Right hindlimb (tissue), 1 donor: ENCODE measurements at places on chromosomes 4 and X.
A peak's percentile ranks its signal among the peaks of the same experiment; 100 is the strongest.

GRCh38 chr4:139142087-139142486 lies 34.9 kb downstream of the ELF2 start:
- no peak for DNase-seq

DNA sequence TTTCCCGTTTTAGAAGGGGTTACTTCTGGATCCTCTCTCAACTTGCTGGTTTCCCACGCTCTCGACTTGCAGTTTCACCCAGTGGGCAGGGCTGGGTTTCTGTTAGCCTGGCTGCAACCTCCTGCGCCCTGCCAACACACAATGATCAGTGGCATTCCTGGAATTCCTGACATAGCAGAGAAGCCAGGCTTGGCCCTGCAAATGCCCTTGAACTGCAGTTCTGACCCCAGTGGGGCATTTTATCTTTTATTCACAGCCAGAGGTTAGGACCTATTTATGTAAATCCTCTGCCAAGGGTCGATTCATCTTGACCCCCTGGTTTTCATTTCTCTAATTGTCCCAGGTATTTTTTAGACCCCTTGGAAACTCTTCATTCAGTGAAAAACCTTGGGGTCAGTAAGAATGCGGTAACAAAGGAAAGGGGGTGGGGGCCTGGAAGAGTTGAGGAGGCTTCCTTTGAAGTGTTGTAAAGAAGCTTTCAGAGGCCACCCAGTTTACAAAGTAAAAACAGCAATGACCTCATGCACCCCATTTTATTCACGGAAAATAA lies 217.6 kb downstream of the ZNF674 start:
- DNase-seq: peak; percentile 20

DNA sequence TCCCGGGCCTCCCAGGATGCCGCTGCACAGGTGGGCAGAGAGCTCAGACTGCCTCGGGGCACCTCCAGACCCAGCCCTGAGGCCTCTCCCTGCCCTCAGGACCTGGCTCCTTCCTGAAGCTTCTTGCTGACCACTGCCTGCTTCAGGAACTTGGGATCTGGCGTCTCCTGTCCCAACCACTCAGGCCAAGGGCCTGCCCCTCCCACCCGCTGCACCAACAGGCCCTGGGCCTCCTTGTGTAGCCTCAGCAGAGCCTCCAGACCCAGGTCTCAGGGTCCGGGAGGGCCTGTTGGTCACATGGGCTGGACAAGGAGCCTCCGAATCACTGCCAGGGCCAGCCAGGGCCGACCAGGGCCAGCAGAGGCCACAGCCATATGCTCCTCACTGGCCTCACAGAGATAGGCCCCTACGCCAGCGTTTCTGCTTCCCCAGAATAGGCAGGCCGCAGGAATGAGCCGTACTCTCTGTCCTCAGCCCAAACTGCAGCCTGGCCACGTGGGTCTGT lies 2.8 kb downstream of the MXD4 start:
- peak; percentile 19 for DNase-seq

DNA sequence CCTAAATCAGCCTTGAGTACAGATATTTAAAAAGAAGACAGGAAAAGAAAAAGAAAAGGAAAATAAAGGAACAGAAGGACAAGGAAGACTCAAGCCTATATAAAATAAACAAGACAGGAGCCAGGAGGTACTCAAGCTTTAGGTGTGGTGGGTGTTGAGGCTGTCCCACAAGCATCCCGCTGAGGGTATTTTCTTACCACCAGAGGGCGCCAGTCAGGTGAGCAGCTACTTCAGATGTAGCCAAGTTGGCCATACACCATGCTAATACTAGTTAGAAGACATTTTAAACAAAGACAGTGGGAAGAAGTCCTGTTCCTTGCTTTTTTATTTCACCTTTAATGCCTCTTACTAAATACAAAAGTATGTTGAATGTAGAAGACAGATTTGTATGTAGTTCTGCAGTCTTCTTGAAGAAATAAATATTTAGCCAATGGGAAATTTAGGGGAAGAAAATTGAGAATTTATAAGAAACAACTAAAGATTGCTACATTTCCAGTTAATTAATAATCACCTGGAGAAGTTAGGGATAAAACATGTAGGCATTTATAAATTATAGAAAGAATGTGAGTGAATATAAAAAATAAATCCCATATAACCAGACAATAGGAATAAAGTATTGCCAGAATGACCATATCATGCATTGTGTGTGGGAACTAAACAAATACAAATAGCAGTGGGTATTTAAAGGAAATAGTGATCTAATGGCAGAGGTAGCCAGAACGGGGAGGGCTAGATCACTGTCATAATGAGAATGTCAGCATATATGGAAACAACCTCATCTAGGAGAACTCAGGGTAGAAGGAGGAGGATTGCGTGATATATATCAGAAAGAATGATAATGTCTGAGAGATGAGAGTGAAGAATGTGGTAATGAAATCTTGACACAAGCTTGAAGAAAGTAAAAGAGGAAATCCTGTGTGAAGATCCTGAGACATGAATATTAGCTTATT lies 71.0 kb downstream of the MTHFD2L start:
- DNase-seq: peak; percentile 37

GRCh38 chr4:145808021-145808650 lies 128.2 kb downstream of the C4orf51 start:
- no peak for DNase-seq

DNA sequence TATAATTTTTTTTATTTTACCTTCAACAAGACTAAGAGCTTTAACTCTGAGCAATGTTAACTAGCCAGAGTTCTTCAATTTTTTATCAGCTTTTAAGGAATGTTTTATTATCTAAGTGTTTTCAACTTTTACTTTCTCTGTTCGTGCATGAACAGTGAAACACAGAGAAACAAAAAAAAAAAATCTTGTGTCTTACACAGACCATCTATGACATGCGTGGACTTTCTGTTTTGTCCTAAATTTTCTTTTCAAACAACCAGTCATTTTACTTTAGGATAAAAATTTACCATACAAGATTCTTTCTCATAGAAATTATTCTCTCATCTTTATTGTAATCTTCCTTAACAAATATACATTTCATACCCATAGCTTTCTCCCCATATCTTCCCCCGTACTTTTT lies 731.9 kb upstream of the PCDH10 start:
- no peak for DNase-seq

GRCh38 chr4:139454111-139455045 lies at the start of gene RAB33B:
Gene RAB33B (plus strand): TSS chr4:139454121. CDS start chr4:139454196, 75 bp downstream.
- DNase-seq: no peak

- DNase-seq: no peak
Measured at GRCh38 chr4:7031558-7032449, 11.4 kb upstream of the TADA2B start.

- DNase-seq: no peak
Measured at GRCh38 chr4:113935190-113935589, 44.3 kb downstream of the ARSJ start.

GRCh38 chr4:14384824-14385223 lies 617.5 kb upstream of the CPEB2 start:
- DNase-seq: no peak

DNA sequence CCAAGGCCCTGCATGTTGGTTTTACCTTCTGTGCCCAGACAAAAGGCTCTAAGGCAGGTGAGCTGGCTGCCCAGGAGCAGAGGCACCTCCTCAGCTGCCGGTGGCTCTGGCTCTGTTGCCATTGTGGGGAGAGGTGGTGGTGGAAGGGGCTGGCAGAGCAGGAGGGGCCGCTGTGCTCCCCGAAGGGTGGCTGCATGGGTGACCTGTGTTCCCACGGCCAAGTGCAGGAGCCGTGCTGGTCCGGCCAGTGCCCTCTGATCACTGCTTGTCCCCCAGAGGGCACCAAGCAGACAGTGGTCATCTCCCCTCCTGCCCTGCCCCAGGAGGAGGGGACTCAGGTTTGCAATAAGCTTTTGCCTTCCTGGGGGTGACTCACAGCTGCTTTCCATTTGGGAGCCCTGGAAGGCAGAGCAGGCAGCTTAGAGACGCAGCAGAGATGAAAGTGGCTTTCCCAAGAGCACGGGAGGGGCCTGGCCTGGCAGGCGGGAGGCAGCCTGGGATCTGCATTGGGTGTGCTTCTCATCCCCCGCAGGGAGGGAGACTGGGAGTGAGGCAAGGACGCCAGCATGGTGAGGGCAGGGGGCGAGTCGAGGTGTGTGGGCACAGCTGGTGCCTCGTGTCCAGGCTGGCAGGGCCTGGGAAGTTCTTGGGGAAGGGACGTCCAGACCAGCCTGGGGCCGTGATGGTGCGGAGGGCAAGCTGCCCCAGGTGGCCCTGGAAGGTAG lies 28.7 kb downstream of the DOK7 start:
- DNase-seq: no peak

DNA sequence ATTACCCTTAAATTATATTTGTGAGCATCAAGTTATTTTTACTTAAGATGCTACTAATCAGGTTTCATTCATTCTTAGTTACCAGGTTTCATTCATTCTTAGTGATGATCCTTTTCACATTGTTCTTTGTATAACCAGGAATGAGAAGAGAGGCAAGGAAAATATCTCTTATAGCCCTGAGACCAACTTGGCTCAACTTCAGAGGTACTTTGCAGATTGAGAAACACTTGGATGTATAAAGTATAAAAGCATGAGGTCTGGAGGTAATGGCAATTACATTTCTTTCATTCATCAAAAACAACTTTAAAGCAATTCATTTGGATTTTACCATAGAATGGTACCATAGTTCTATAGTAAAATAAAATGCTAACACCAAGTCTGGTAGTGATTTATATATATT lies 231.0 kb downstream of the PRDM5 start:
- no peak for DNase-seq

DNA sequence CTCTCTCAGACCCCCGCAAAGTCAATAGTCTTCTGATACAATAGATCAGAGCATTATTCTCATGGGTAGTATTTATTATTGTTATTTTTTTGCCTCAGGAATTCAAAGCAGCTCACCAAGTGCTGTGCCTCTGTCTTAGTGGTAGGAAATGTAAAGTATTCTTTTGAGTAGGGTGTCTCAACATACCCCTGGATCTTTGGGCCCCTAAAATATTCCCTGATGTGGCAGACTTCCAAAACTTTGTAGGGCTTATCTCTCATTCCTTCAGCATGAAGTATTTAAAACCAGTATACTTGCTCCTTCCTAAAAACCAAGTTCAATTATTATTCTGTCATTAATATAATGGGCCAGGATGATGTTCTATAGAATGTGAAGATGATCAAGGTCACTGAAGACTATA lies 115.3 kb upstream of the ZNF827 start:
- DNase-seq: no peak

- no peak for DNase-seq
Measured at GRCh38 chr4:16931339-16932305, 33.2 kb upstream of the LDB2 start.

GRCh38 chrX:95754411-95754810 lies 930.2 kb upstream of the DIAPH2 start:
- DNase-seq: no peak

DNA sequence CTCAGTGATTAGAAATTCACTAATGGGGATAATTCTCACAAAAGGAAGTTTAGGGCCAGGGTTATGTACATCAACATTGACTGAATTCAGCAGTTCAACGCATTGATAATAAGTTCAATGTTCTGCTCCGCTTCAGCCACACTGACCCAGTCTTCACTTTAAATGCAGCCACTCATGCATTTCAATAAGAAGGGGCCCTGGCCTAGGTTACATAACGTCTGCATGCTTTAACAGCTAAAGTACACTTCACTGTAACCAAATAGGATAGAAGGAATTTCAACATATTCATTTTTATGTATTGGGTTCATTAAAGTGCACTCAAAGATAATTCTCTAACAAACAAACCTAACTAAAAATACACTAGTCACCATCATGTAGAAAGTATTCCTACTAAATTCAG lies 12.8 kb upstream of the TSPAN7 start:
- DNase-seq: no peak

DNA sequence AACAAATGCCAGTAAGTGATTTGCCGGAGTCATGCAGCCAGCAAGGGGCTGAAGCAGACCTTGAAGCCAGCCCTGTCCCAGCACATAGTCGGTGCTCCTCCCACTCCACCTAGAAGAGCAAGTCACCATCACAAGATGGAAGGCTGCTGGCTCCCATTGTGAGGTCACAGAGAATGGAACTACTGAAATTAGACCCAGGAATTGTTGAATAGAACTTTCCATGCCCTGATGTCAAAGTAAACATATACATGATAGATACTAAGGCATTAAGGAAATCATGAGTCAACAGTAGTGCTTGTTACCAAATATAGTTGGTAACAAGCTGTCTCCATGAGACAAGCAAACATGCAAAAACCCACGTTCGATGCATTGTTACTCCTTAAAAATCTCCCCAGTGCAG lies 177.1 kb upstream of the MID1 start:
- no peak for DNase-seq

- no peak for DNase-seq
Measured at GRCh38 chr4:186554914-186555827, at the start of gene MTNR1A. Gene MTNR1A (minus strand): TSS chr4:186555567. CDS start chr4:186555365, 202 bp downstream.

DNA sequence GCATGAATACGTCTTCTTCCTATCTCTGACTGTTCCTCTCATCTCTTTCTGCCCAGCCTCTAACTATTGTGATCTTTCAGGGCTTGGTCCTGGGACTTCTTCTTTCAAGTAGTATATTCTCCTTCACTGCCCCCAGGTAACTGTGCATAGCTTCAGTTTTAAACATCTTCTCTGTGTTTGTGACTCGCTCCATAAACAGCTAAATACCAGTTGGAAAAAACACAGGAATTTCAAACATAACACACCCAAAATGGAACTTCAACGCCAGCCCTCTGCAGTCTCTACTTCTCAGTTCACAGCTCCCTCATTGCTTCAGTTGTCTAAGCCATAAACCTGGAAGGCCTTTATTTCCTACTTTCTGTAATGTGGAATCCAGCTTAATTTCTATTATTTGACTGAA lies 16.6 kb downstream of the TRIML2 start:
- DNase-seq: no peak

DNA sequence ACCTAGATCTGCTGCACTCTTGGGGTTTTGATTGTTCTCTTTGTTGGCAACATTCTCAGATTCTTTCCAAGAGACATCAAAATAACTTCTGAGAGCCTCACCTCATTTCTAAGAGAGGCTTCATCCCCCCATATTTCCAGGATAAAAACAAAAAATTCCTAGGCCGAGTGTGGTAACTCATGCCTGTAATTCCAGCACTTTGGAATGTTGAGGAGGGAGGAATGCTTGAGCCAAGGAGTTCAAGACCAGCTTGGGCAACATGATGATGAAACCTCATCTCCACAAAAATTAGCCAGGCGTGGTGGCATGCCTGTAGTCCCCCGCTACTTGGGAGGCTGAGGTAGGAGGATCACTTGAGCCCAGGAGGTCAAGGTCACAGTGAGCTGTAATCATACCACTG lies 477.0 kb downstream of the INPP4B start:
- no peak for DNase-seq

GRCh38 chr4:178196751-178197374 lies 754.6 kb upstream of the AGA start:
- DNase-seq: no peak

- DNase-seq: no peak
Measured at GRCh38 chr4:117137145-117137544, 51.8 kb upstream of the TRAM1L1 start.

DNA sequence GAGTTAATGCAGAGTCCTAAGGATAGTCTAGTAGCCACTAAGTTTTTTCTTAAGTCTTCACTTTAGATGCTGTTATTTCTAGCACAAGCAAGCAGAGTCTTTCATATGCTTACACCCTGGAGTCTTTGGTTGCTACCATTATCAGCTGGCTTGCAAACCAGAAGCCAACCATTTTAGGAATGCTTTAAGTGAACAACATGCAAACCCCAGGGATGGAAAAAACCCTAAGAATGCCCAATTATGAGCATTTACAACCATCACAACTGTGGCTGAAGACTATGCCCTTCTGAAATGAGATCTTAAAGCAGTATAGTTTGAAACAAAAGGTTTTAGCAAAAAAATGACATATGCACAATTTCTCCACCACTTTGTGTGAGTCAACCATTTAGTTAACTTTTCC lies 6.6 kb downstream of the MID1IP1 start:
- no peak for DNase-seq

GRCh38 chr4:73701116-73701515 lies 39.3 kb upstream of the CXCL8 start:
- no peak for DNase-seq
